ENCODE measurements at places on chromosomes 16 and 17.

DNA sequence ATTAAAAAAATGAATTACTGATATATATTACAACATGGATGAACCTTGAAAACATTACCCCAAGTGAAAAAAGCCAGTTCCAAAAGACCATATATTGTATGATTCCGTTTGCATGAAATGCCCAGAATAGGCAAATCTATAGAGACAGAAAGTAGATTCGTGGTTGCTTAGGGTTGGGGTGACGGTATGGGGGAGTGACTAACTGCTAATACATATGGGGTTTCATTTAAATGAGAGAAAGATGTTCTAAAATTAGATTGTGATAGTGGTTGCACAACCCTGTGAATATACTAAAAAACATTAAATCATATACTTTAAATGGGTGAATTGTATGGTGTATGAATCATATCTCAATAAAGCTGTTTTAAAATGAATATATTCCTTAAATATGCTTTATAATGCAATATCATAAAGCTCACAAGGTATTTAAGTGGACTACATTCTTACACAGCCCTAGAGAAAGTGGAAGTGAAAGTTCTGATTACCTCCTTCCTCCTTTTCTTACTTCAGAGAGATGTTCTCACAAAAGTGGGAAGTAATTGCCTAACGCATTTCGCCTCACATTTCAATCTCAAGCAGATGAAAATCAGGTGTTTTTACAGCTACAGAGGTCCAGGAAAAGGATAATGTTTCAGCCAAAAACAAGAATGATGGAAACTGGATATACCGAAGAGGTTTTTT lies 142.7 kb upstream of the GNAO1 start:
- no peak for DNase-seq

DNA sequence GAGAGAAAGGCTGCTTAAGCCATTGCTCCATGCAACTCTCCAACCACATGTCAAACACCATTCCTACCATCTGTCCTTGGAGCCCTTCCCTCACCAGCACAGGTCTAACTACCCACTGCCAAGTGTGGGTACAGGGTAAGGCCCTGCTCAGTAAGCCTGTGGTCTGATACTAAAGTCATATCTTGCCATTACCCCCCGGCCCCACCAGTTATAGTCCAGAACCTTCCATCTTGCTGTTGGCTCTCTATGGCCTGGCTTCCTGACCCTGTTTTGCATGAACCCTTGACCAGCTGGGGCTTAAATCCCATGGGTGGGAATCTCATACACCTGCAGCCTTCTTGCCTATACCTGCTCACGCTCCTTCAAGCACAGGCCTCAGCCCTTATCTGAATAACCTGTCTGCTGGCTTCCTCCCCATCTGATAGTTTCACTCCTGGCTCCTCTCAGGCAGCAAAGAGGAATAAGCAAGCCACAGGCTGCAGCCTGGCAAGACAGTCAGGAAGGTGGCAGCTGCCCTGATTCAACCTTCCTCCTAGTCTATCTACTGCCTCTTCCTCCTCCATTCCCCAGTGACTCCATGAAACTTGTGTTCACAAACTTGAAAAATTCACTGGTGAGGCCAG lies 64.1 kb downstream of the ZFHX3 start:
- DNase-seq, result no peak

DNA sequence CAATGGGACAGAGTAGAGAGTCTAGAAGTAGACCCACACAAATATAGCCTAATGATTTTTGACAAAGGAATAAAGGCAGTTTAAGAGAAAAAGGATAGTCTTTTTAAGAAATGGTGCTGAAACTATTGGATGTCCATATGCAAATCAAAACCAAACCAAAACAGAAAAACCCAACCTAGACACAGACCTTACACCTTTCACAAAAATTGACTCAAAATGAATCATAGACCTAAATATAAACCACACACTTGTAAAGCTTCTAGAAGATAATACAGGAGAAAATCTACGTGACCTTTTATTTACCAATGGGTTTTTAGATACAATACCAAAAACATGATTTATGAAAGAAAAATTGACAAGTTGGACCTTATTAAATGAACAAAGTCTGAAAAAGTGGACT lies 66.4 kb upstream of the MPHOSPH6 start:
- DNase-seq, result no peak

- DNase-seq, result no peak
Measured at GRCh38 chr16:86405319-86405718, 105.0 kb upstream of the FOXF1 start.

- no peak for DNase-seq
Measured at GRCh38 chr16:13168091-13168572, 266.7 kb downstream of the SHISA9 start.

GRCh38 chr17:10139577-10139976 lies 58.8 kb downstream of the GAS7 start:
- DNase-seq, result no peak

DNA sequence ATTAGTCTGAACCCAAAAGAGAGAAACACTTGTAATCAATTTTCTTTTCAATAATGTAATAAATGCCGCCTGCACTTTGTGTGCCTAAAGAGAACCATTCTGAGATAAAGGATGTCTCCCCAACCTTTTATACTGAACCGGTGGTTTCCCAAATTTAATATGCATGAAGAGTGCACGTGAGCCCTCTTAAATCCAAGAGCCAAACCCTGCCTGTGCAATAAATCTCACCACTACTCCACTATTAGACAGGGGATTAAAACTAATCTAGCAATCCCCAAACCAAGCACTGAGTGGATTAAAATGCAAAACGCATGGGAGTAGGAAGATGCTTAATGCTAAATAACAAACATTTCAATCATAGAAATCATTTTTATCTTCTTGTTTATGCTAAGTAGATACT lies 351.0 kb upstream of the PSMD7 start:
- DNase-seq, result no peak

DNA sequence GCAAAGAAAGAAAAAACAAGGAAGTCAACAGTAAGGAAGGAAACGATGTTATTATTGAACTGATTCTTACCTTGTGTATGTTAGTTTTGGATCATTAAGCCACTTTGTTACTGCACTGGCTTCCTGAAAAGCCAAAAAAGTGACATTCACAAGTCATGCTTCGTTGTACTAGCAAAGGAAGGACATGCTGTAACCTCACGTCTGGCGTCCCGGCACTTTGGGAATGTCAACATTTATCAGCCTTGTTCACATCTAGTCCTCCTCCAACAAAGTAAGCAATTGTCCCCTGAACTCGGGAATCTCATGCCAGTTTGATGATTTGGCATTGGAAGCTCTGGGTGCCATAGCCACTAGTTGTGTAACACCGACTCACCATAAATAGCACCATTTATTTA lies 731 bp upstream of the MKS1 start:
- DNase-seq, result no peak

DNA sequence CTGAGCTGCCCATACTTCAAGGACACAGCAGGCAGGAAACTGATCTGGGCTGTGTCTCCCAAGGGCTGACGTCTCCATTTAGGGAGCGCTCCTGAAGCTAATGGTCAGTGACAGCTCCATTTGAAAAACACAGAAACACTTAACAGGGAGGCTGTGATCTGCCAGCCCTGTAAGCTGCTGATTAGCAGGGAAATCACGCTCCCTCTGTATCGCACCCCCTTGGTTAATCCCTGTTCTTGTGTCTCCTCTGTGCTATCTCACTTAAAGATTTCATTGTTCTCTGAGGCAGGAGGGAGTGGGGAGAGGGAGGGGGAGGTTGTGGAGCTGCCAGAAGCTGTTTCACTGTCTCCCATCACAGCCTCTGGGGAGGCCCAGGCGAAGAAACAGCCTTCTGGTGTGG lies 47.4 kb upstream of the CACNG3 start:
- no peak for DNase-seq

DNA sequence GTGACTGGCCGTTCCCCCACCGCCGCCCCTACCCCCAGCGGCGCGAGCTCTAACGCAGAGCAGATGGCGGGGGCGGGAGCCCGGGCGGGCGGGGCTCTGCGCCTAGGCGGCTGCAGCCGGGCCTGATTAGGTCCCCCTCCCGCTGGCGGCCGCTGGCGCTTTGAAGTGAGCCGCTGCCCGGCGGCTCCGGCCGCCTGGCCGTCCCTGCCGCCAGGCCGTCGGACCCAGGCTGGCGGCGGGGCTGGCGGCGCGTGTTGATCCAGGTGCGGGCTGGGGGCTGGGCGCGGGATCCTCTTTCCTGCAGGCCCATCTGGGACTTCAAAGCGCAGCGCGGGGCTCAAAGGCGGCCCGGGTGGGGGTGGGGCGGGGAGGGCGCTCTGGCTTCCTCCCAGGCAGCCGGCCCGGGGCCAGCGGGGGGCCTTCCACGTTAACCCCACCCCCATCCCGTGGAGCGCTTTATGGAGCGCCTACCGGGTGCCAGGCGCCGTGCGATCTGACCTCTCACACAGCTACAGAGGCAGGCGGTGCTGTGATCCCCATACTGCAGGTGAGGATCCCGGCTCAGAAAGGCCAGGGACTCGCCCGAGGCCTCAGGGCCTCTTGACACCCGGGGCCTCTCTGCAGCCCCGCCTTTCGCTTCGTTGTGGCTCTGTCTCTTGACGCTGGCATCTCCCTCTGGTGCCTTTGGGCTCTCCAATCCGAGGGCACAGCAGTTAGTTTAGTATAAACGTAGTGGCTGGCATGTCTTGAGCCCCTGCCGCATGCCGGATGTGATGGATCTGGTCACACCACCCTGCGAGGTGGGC lies 80.0 kb upstream of the NKD1 start:
- peak; percentile 76 for DNase-seq

- DNase-seq, result no peak
Measured at GRCh38 chr17:35716897-35717465, 14.5 kb upstream of the RASL10B start.

DNA sequence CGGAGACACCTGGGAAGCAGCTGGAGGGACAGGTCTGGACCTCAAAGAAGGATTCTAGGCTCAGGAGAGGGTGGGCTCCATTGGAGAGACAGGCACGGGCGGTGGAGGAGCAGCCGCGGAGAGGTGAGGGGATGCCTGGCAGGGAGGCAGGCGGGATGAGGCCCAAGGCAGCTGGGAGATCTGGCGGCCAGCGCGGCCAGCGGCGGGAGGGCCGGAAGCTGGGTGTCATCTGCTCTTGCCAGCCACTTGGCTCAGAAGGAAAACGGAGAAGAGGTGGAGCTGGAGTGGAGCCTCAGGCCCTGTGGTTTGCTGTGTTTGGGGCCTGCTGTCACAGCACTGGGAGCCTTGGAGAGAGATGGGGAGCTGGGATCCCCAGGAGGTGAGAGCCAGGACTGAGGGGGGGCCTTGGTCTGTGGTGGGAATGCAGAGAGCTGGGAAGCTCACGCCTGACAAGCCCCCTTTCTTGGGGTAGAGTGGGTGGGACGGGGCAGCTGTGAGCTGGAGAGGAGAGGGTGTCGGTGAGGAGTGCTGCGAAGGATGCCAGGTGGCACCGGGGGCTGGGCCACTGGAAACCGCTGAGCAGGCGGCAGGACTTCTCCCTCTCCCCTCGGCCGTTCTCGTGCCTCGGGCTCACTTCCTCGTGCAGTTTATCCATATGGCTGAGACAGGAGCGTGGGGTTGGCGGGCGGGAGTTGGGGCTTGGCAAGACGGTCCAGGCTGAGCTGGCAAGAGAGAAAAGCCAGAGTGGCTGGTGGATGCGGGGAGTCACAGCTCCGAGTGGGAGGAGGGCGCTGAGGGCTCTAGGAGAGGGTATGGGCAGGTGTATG lies 8.0 kb downstream of the TBC1D24 start:
- DNase-seq, result no peak

GRCh38 chr17:79473876-79474440 lies 136.9 kb downstream of the RBFOX3 start:
- no peak for DNase-seq

DNA sequence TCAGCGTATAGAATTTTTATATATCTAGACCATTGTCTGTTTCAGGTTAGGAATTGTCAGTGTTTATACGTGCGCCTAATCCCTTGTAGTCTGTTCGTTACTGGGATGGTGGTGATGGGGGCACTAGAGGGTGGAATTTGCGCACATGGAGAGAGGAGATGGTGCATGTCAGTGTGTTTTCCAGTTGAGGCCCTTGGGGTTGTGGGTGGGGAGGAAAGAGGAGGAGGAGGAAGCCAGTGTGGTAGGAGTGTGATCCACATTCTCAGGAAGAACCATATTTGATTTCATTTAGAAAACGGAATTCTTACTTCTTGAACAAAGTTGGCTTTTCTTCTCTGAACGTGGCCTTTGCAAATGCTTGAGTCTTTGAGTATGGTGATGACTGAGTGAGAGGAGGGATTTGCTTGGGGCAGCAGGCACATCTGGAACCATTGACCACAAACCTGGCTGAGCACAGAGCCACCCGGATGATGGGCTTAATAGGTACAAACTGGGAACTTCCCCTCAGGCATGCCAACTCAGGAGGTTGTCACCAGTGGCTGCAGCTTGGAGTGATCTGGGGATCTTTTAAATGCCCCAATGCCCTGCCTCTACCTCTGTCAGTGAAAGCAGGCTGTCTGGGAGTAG lies 98.9 kb downstream of the PRKCB start:
- no peak for DNase-seq

GRCh38 chr17:17239832-17240231 lies 2.9 kb upstream of the FLCN start:
- no peak for DNase-seq

- no peak for DNase-seq
Measured at GRCh38 chr16:50124769-50125168, 28.3 kb upstream of the TENT4B start.

- DNase-seq, result no peak
Measured at GRCh38 chr17:80894439-80894721, 97.3 kb upstream of the CHMP6 start.

- DNase-seq, result no peak
Measured at GRCh38 chr17:74433421-74434121, 1.7 kb downstream of the GPRC5C start.

DNA sequence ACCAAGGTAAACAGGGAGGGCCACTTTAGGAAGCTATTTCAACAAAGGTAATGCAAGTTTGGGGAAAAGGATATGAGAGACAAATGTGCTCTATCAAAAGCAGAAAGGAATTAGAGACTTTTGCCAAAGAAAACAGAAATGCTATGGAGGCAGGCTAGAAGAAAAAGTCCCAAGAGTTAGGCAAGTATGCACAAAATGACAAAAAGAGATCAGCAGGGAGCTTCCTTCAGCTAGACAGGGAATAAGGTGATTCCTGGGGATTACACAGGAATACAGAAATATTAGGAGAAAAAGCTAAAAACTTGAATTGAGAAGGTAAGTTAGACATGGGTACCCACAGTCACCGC lies 2.4 kb downstream of the FXR2 start:
- DNase-seq, result no peak

DNA sequence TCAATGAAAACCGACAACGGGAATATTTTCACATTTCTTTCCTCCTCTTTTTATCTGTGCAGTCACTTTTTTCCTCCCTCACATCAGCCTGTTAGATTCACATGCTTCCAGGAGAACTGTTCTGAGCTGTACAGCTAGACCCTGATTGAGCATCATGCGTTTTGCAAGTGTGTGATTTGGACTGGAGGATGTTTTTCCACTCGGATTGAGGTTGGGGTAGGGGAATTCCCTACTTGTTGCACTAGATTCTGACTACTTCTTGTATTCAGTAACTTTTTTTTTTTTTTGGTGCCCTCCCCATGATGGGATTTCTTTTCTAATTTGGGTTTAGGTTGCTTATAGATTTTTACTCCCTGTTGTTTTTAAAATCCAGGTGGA lies 4.8 kb downstream of the MSI2 start:
- DNase-seq, result no peak

All from NCI-H1105 treated with DMSO at 0.1 percent for 48 hours (cell line).